ENCODE measurements at places on chromosomes 2 and 18.

DNA sequence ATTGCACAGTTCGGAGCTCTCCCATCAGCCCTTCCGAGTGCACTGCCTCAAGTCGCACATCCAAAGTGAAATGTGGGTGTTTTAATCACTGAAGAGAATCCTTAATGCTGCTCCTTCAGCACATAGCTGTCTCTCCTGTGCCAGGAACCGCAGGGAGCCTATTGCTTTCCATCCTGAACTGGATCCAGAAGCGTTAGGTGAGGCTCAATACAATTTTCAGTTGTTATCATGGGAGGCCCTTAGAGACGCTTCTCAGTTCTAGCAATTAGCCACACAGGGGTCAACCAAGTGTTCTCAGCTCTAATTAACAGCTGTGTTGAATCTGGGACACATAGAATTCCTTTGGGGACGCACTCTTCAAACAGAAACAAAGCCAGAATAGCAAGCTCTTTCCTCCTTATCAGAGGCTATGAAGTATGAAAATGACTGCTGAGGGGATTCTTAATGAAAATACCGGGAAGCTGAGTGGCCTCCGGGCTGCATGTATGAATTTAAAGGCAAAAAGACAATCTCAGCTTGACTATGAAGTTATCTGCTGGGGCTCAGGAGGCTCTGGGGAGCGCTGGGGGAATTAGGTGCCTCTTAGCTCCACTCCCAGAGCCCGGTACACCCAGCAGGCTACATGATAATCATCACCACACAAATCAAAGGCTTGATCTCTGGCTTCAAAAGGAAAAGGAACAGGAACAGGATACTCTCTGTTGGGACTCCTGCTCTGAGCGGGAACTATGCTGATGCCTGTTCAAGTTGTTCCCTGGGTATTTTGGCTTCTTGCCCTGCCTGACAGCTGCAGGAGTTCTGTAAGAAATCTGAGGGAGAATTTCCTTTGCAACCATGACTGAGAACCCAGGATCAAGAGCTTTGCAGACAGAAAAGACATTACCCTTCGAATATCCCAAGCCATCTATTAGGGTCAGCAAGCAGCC, 55.4 kb upstream of the NCOA1 start:
- peak; percentile 72 for DNase-seq

DNA sequence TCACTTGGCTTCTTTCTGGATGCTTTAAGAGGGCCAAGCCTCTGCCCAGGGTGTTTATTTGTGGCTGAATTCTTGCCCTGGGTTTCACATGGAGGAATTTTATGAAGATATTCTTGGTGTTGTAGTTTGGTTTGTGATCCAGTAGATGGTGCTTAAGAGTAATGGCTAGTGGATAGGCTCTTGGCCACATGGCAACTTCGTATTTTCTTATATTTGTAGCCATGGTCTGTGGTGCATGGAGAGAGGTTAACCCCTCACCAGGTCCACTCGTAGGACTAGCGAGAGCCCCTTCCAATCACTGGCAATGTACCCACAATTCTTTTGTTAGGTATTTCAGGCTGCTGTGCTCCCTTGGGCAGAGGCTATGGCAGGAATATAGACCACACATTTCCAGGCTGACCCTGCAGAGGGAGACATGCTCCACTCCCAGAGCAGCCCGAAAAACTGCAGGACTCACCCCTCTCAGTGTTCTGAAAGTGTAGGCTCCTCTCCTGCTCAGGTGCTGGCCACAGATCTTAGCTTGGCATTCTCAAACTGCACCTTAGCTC, 582.1 kb upstream of the SETBP1 start:
- peak; percentile 47 for DNase-seq

DNA sequence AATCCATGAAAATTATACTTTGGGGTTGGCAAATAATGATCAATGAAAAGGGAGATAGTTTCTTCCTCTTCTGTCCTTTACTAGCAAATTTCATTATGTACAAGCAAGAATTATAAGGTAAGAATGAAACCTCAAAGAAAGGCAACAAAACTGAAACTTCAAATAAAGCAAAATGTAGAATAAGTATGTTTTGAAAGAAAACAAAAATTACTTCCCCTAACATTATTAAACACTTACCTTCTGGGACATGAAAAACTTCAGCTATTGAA, 29.4 kb downstream of the THADA start:
- no peak for DNase-seq

DNA sequence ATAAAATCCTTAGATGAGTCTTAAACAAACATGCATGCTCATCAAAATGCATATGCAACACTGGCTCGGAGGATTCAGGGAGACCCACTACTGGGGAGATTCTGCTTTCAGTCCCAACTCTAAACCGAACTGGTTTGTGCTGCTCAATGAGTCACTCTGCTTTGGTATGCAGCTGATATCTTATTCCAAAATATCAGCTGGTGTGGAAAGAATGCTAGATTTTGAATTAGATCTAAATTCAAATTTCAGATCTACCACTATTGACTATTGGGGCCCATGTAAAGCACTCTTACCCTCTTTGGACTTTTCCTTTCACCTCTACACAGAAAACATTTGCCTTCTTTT, 39.2 kb upstream of the TTN start:
- no peak for DNase-seq

DNA sequence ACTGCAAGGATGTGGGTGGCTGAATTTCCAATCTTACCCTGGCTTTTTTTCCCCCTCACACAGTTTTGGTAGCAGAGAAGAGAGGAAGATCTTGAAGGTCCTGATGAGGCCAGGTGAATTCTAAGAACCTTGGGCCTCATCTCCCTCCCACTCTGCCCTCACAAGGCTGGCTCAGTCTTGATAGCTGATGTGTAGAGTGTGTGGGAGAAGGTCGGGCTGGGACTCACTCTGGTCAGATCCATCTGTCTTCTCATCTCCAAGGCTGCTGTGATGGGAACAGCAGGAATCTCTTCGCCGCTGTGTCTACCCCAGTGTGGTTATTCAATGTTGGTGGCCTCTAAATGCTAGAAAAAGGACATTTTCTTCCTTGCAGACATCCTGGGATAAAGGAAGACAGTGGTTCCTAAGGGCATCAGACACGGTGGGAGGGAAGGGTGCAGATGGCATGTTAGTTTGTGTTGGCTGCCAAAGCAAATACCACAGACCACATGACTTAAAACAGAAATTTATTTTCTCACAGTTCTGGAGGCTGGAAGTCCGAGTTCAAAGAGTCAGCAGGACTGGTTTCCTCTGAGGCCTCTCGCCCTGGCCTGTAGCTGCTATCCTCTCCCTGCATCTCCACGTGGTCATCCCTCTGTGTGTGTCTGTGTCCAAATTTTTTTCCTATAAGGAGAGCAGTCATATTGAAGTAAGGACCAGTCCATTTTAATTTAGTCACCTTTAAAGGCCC, 37.6 kb upstream of the MGAT4A start:
- DNase-seq: peak; percentile 12

DNA sequence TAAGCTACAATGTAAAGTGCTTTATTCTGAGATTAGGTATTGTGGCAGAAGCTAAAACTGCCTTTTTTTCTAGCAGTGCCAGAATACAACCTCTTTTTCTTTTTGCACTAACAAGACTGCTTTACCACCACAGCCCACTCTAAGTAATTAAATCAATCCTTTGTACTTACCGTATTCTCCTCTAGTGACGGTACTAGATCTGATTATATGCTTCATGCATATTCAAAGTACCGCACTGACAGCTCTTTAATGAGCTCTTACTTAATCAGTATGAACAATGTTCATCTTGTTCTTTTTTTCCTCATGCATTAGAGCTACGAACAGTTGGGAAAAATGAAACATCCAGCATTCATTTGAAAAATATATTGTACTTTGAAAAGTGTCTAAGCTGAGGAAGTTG, 16.1 kb upstream of the OTX1 start:
- DNase-seq: no peak

- DNase-seq: peak; percentile 36
These were observed 33.8 kb downstream of the PROC start for GRCh38 chr2:127451981-127452380.

Measured in fibroblast of skin of scalp (primary cell).